GM13977 (cell line): ENCODE measurements at places on chromosomes 4 and X.

- no peak for DNase-seq
Observed at GRCh38 chr4:130210864-130211263, 1114.9 kb downstream of the C4orf33 start.

DNA sequence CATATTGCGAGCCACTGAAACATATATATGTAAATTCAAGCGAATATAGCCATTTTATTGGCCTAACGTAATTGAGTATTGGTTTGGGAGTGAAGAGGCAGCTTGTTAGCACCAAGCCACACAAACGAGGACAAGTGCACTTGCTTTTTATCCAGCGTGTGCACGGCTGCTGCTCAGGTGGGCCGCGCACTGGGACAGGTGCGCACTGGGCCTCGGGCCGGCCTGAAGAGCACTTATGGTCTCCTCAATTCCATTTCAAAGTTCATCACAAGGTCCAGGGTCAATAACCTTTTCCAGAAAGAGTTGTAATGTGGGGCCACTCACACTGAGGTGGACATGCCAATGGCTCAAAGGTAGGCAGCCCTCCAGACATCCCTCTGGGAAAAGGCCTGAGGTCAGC is 95.9 kb downstream of the ATP8A1 start:
- DNase-seq: no peak

- DNase-seq: peak; percentile 77
Observed at GRCh38 chrX:1507511-1508463, 29.2 kb downstream of the P2RY8 start.

DNA sequence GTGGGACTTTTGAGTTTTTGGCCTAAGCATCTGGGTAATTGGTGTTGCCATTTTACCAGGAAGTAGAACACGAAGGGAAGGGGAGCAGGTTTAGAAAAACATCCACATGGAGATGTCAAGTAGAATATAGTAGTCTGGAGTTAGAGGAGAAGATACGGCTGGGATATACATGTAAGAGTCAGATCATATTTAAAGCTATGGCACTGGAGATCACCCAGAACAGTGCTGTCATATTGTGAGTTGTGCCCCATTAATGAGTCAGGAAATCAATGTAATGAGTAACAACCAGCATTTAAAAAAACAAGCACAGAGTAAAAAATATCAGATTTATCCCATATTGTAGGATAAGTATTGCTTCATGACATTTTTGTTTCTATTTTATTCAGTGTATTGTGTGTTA is 4.2 kb downstream of the GSTCD start:
- DNase-seq: no peak

DNA sequence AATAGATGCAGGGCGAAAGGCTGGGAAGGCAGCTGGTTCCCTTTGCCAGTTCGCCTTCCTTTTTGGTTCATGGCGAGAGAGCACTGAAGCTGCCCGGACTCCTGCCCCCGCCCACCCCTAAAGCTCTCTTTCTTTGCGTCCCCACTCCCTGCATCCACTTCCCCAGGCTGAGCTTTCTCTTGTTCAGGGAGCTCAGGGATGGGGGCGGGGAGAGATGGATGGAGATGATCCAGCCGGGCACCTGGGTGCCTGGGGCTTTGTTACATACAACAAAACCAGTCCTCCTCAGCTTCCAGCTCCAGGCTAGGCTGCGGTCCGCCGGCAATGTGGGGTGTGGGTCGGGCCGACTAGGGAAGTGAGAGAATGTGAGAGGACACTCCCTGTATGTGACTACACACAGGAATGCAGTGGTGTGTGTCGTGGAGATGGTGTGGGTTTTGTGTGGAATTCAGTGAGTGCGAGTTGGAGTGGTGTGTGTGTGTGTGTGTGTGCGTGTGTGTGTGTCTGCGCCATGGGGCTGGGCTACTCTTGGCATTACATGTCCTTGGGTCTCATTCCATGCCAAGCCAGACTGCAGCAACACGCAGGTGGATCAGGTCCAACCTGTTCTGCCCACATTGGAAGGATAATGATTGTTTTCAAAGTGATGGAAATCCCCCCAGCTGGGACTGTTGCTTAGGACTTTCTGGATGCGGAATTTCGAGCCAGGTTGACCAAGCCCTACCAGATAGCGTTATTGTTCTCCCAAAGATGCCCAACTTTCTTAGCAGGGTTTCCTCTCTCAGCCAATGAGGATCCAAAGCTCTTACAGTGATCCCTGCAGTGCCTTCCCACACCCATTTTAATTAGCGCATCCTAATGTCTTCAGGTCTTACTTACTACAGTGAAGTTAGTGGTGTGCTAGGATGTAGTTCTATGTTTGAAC is 149.4 kb upstream of the CHRDL1 start:
- no peak for DNase-seq

GRCh38 chr4:146211440-146211839 is 2.9 kb upstream of the REELD1 start:
- DNase-seq: no peak

DNA sequence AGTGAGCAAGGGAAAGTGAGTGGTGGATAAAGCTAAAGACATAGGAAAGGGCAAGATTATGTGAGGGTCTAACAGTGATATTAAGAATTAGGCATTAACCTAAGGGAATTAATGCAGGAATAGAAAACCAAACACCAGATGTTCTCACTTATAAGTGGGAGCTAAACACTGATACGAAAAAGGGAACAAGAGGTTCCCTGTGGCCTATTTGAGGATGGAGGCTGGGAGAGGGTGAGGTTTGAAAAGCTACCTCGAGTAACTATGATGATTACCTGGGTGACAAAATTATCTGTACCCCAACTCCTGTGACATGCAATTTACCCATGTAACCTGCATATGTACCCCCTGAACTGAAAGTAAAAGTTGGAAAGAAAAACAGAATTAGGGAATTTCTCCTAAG is 79.0 kb downstream of the ANXA3 start:
- DNase-seq: no peak

DNA sequence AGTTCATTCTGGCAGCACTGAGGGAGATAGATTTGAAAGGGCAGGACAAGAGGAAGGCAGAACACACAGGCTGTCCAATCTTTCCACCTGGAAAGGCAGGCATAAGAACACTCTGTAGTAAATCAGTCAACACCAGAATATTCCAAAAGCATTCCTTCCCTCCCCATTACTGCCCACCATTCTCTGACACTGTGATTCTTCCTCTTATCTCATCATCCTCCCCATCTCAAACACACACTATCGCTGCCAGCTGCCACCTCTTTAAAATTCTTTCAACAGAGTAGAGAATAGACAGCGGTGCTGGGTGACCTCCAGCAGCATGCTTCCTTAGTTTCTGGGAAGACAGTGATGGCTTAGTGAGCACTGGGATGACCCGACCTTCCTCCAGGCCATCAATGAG is 53.7 kb upstream of the MYOZ2 start:
- no peak for DNase-seq

DNA sequence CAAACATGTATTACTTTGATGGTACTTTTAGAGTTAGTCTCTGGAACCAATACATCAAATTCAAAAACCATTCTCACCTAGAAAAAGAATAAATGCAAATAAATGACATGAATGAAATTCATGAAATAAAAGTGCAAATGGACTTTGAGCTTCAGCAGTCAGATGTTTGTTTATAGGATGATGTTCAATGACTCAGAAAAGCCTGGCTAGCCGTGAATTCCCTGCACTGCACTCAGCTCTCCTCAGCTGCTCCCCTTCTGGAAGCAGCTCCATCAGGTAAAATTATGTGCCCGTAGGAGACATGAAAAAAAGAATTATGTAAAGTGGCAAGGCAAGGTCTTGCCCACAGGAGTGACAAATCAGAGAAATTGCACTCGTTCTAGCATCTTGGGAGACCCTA is 390.6 kb downstream of the GPM6A start:
- no peak for DNase-seq

DNA sequence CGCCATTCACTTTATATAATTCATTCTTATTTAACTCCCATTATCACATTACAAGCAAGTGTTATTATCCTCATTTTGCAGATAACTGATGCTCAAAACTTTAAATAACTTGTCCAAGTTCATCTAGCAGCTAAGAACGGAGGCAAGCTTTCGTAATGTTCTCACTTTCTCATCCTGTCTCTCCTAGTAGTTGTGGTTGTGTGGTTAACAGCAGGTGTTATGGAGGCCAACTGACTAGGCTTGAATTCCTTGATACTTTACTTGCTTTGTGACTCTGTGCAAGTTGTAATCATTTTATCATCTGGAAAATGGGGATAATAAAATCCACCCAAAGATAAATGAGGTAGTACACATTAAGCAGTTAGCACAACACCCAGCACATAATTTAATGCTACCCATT is 109.9 kb upstream of the PTPN13 start:
- DNase-seq: no peak

DNA sequence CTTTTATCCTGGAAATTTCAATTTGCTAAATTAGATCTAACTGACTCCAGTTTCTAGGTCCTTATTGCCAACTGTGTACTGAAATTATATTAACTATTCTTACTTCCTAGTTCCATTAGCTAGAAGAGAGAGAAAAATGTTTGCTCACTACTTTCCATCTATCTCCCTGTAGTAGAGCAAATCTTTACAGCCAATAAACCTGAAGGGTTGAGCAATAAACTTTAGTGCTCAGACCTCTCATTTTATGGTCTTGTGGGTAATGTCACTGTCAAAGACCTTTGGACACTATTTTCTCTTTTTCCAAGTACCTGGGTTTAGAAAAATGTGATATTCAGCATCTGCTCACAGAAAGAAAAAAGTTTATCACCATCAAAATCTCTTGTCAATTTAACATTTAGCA is 237.5 kb upstream of the GEMIN8 start:
- no peak for DNase-seq

- no peak for DNase-seq
Observed at GRCh38 chr4:137536789-137537561, 4.7 kb upstream of the PCDH18 start.

- DNase-seq: no peak
Observed at GRCh38 chr4:123465416-123465815, 68.8 kb downstream of the SPRY1 start.

GRCh38 chrX:71906144-71906543 is 4.5 kb upstream of the NHSL2 start:
- no peak for DNase-seq

GRCh38 chr4:109472343-109472761 is 38.7 kb downstream of the SEC24B start:
- no peak for DNase-seq

DNA sequence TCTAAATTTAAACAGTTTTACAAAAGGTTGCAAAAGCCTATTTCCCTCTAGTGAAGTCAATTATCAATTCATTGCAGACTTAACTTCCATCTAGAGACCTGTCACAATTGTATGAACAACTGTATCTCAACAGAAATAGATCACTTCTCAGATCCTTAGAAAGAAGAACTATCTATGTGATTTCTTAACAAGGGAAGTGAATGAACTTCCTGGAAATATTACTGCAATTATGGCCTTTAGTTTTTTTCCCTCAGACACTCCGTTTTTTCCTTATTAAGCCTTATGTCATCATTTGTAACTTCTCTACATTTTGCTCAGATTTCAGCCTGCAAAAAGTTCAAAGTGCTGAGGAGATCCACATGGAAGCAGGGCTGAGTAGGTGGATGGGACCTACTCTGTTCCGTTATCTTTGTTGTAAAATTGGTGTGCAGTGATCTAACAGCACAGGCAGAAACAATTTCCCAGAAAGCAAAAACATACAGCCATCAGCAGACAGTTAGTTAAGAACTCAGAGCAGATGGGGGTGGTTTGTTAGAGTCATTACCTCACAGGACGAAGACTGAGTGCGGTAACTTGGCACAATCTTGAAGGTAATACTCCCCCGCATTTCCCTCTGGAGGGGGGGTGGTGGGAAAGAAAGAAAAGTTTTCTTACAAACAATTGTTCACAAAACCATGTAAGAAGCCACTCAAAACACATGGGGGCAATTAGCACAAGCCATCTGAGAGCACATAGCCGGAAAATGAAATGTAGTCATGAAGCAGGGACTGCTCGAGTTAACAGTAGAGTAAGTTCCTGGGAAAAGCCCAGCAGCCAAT is 112.3 kb downstream of the NYX start:
- no peak for DNase-seq

- no peak for DNase-seq
Observed at GRCh38 chr4:108370291-108371141, 201.8 kb upstream of the LEF1 start.

- DNase-seq: no peak
Observed at GRCh38 chr4:106707776-106708463, 328.2 kb downstream of the DKK2 start.

DNA sequence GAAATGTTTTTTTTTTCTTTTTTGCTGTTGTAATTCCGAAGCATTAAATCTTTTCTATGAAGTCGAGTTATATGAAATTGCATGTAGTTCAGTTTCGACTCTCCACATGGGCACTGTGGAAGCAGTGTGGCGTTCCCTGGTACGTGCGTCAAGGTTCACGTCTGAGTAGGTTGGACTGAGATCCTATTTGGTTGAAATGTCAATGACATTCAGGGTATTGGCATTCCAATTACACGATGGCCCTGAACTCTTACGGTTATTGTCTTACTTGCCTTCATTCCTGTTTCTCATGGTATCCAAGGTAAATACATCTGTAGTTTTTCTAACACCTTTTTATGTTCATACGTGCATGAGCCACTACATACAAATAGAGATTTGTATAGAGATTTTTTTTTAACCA is 128.8 kb downstream of the SORBS2 start:
- DNase-seq: no peak

DNA sequence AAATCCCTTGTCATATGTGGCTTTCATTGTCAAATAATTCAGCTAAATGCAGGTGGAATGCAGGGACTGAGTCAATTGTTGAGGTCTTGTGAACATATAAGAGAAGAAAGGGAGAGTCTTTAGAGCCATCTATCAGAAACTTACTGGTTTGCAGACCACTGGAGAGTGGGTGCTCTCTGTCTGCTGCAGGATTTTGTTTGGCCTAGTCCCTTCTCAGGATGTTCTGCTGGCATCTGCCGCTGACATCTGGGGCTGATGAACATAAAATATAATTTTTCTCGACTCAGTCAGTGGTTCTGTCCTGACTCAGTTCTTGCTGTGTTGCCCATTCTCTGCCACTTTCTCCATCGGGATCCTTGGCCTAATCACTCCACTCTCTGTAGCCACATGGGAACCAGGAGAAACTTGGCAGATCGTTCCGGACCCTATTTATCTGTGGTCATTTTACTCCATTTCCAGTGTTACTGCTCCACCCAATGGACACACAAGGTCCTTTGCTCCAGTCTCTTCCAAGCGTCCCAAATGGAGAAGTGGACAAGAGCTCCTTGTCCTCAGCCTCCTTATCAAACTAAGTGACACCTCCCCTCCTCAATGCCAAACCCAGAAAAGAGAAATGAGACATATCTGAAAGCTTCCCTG is 436.2 kb downstream of the FAT4 start:
- DNase-seq: no peak

DNA sequence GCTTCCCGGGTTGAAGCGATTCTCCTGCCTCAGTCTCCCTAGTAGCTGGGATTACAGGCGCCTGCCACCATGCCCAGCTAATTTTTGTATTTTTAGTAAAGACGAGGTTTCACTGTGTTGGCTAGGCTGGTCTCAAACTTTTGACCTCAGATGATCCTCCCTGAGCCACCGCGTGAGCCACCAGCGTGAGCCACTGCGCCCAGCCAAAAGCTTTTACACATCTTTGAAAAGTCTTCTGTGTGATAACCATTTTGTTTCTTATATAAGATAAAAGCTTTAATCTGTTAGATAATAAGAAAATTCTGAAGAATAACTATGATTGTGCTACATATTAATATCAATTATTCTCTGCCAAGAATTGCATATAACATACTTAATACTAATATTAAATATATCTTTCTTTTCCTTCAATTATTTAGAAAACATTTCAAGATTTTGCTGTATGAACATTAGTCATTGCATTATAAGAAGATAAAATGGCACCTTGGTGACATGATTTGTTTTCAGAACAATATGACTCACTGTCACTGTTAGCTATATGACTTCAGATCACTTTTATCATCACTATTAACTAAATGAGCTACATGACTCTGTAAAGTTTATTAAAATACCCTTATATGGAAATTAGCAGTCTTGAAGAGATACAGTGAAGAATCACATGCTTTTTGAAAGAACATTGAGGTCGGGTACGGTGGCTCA is 33.4 kb downstream of the RUFY3 start:
- peak; percentile 21 for DNase-seq
